ENCODE measurements at places on chromosomes 13 and 19.

DNA sequence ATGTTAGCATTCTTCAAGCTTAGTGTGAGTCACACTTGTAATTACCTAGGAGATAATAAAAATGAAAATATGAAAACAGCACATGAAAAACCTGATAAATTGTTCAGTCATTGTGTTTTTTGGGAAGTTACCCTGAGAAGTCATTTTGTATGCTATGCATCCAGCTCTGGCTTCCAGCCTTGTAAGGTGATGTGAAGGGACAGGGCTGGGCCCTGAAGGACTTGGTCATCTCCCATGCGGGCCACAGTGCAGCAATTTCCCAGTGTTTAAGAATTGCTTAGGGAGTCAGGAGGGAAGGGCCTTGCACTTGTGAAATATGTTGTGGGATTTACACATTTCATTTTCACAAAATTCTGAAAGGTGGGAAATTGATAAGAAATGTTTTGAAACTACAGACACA, 41.3 kb downstream of the ARHGEF7 start:
- no peak for DNase-seq

GRCh38 chr19:28184997-28185396, 1028.0 kb downstream of the UQCRFS1 start:
- DNase-seq, result no peak

GRCh38 chr19:14370169-14370939, 10.9 kb upstream of the ADGRE5 start:
- DNase-seq, result no peak

DNA sequence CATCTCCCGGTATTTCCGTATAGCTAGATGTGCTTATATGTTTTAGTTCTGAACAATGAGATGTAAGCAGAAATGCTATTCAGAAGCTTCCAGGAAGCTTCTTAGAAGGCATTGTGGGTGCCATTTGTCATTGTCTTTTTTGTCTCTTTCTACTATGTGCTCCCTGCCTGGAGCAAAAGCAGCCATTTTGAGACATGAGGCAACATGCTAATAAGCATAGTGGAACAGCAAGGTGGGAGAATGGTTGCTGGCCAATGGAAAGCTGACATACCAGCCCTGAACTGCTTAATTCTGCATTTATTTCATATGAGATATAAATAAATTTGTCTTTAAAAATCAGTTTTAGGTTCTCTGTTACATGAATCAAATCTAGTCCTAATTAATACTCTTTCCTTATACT, 299.7 kb downstream of the LMO7 start:
- DNase-seq, result no peak

DNA sequence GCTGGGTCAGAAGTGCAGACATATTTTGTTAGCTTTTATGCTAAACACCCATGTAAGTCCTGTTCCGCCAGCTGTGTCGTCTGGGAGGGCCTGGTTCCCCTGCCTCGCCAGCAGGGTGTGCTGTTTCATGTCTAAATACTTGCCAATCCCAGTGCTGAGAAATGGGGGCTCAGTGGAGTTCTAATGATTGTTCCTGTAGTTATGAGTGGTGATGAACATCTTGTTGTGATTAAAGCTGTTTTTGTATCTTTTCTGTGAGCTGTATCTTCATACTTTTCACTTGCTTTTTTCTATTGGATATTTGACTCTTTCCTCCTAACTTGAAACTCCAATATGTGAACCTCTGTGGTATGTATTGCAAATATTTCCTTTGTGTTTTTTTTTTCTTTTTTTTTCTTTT, 32.7 kb downstream of the KDM4B start:
- peak; percentile 16 for DNase-seq

DNA sequence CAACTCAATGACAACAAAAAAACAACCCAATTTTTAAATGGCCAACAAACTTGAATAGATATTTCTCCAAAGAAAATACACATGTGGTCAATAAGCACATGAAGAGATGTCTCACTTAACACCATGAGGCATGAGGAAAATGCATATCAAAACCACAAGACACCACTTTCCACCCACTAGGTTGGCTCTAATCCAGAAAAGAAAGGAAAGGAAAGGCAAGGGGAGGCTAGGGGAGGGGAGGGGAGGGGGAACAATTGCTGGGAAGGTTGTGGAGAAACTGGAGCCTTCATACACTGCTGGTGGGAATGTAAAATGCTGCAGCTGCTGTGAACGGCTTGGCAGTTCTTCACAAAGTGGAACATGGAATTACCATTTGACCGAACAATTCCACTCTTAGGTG, 854.3 kb downstream of the UQCRFS1 start:
- no peak for DNase-seq

DNA sequence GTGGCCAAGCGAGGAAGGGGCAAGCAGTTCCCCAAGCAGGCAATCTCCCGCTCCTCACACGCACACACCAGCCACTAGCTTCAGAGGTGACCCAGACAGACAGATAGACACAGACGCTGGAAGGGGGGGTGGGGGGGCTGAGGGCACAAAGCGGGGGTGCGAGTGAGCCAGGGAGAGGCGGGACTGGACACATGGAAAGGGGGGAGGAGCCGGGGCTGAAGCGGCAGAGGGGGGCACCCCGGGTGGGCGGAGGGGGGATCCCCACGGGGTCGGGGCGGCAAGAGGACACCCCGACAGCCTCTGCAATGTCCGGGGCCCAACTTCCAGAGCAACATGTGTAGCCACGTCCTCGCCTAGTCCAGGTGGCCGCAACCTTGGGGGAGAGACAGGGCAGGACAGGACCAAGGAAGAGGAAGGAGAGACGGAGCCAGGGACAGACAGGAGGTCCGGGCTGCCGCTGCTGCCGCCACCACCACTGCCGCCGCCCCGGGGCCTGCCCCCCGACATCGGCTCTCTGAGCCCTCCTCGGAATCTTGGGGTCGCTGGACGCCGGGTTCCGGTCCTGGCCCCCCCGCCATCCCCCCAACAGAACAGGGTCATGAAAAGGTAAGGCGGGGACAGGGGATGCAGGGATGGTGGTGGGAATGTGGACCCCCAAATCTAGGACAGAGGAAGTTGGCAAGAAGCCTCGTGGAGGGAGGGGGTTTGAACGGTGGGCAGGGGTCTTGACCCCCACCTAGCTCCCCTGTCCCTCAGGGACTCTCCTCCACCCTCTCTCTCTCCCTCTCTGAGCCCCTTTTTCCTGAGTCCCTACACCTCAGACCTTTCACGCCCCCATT, 1.1 kb downstream of the GRIN2D start:
- DNase-seq, result peak; percentile 37

DNA sequence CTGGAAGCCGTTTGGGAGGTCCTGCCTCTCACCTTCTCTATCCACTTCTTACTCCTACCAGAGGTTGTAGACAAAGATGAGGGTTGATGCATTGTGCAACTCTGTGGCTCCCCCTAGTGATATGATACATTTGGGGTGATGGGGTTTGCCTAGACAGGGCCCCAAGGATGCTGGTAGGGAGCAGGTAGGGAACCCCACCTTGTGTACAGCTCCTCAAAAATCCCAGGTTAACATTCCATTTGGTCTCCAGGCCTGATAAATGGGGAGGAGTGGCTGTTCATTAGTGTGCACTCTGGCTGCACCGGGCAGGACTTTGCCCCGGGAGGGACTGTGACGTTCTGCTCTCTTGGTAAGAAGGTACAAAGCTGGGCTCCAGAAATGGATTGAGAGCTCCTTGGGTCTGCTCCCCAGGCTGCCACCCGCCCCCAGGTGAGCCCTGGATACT, 19.2 kb downstream of the SIGLEC8 start:
- DNase-seq, result no peak

DNA sequence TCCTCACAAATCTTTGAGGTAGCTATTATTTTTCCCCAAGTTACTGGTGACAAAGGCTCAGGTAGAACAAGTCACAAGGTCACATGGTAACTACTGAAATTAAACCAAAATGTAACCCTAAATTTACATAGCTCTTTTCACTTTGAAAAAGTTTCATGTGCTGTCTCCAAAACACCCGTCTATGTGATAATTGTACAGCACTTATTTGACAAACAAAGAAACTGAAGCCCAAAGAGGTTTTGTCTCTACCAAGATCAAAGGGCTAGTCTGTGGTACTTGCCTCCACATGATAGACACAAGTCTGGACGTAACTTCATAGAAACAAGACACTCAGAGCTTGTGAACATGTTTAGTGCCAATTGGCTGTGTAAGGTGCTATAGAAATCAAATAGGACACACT, 108.3 kb downstream of the SACS start:
- DNase-seq, result no peak

- no peak for DNase-seq
Measured at GRCh38 chr13:73058432-73058735, 421 bp upstream of the KLF5 start.

GRCh38 chr19:18364826-18365528, 21.0 kb upstream of the GDF15 start:
- DNase-seq, result peak; percentile 88

DNA sequence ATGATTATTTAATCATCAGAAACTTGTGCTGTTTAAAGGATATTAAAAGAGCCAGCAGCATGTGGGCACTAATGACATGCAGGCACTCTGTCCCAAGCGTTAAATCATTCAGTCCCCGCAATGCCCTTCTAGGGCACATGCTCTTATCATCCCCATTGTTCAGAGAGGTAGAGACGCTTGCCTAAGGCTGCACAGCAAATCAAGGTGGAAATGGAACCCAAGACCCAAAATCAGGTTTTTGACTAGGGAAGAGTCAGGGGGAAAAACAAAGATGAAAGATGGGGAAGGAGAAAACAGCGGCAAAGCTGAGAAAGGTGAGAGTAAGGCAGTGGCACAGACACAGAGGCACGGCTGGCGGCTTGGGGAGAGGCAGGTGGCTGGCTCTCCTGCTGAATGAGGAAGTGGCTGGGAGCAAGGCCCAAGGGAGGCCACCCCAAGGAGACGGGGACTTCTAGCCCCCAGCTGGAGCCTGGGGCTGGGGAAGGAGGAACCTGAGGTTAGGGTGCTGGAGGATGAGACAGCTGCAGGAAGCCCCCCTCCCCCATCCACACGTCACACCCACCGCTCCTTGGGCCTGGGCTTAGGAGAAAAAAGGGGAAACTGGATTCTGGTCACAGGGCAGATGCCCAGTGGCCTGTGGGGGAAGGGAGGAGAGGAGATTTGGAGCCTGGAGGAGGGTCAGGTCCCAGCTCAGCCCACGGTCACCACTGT, 1.0 kb upstream of the TYROBP start:
- no peak for DNase-seq

GRCh38 chr13:52712385-52712784, 27.2 kb downstream of the CNMD start:
- peak; percentile 41 for DNase-seq

- no peak for DNase-seq
Measured at GRCh38 chr13:64867856-64868255, 2362.3 kb downstream of the PCDH9 start.

GRCh38 chr13:76969488-76970365, 21.4 kb downstream of the ACOD1 start:
- no peak for DNase-seq

DNA sequence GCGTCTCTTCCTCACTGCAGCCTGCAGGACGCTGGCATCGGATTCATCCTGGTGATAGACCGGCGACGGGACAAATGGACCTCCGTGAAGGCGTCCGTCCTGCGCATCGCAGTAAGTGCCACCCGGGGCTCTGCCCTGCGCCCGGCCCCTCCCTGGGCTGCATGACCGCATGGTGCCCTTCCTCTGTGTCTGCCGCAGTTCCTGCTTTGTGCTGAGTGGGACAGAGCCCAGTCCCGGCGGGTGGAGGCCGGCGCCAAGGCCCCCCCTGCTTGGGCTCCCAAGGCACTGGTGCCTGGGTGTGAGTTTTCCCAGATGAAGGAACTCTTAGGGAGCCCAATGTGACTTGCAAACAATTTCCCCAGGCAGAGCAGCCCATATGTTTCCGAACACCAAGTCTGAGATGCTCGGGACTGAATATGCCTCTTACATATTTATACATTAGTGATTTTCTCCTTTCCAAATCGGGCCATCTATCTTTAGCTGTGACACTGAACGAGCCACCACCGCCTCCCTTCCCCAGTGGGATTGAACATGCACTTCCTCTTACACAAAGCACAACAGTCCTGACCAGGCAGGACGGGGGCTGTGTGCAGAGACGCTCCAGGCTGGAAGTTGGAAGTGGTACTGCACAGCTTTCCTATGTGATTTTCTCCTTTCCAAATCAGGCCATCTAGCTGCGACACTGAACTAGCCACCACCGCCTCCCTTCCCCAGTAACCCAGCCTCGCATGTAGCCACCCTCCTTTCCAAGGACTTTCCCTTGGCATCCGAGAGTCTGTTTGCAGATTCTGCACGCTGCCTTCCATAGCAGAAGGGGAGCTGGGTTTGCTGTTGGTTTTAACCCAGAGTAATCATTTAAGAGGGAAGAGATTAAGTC, 60.1 kb upstream of the F7 start:
- no peak for DNase-seq

DNA sequence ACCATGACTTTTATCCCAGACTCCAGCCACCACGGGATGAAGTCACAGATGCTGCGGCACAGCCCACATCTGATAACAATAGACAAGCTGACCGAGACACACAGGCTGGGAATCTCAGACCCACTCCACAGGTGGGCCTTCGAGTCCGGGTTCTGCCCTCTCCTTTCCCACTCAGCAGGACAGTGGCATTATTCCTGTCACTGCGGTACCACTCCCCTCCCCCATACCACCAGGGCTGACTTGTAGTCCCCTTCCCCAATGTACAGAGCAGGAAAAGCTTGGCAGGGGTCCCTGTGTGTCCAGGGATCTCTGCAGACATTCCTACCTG, 179 bp upstream of the AMER2 start:
- DNase-seq, result no peak

- no peak for DNase-seq
Measured at GRCh38 chr13:42474954-42475353, 99.0 kb upstream of the TNFSF11 start.

GRCh38 chr13:103104340-103104739, 38.1 kb upstream of the SLC10A2 start:
- DNase-seq, result no peak

DNA sequence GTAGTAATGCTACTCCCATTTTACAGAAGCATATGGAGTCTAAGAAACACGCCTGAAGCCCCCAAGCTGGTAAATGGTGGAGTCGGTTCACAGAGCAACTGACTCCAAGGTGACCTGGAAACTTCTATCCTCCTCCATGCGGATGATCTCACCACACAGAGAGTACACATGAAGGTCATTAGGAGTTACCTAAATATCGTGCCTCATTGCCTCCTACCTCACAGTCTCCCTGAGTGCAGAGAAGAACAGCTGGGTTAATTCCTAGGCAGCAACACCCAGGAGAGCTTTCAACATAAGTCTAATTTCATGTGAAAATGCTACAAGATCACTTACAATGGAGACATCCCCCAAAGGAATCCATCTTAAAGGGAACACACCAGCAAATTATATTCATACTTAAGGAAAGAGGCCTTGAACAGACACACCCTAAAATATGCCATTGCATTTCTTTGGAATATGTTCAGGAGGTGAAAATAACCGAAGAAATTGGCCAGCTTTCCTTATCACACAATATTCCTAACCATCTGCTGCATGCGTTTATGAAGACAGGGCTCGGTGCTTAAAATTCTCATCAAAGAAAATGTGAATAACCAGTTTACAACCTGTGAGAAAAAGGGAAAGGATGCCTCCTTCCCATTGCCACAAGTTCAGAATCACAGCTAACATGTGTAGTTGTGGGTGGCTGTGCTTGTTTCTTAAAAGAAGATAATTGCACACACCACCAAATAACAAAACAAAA, 203.6 kb upstream of the NBEA start:
- peak; percentile 19 for DNase-seq

Data from NCI-H146 (cell line).